Stimulated activated CD4-positive, alpha-beta T cell treated with anti-CD3 and anti-CD28 coated beads, Interleukin-4, amount 100 ng/mL, for 24 hours (primary cell): ENCODE measurements at places on chromosomes 16 and 17.

DNA sequence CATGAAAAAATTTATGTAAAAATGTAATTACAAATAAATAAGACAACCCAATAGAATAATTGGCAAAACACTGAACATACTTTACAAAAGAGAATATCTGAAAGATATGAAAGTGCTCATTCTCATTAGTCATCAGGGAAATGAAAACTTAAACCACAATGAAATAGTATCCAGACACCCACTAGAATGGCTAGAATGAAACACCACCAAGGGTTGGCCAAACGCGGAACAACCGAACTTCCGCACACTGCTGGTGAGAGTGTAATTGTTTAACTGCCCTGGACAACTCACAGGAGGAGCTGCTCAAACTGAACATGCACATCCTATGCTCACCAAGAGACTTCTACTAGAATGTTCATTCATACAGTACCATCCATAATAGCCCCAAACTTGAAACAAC lies 5.8 kb upstream of the ZDHHC7 start:
- DNase-seq = peak; percentile 17

GRCh38 chr16:12503191-12503590 lies 300.5 kb downstream of the CPPED1 start:
- DNase-seq = no peak

- no peak for DNase-seq
These were observed 51.6 kb downstream of the PRKCA start for GRCh38 chr17:66353937-66354401.

GRCh38 chr16:26019381-26020242 lies 327.9 kb downstream of the HS3ST4 start:
- no peak for DNase-seq

GRCh38 chr17:64639516-64639915 lies 22.6 kb downstream of the SMURF2 start:
- no peak for DNase-seq

DNA sequence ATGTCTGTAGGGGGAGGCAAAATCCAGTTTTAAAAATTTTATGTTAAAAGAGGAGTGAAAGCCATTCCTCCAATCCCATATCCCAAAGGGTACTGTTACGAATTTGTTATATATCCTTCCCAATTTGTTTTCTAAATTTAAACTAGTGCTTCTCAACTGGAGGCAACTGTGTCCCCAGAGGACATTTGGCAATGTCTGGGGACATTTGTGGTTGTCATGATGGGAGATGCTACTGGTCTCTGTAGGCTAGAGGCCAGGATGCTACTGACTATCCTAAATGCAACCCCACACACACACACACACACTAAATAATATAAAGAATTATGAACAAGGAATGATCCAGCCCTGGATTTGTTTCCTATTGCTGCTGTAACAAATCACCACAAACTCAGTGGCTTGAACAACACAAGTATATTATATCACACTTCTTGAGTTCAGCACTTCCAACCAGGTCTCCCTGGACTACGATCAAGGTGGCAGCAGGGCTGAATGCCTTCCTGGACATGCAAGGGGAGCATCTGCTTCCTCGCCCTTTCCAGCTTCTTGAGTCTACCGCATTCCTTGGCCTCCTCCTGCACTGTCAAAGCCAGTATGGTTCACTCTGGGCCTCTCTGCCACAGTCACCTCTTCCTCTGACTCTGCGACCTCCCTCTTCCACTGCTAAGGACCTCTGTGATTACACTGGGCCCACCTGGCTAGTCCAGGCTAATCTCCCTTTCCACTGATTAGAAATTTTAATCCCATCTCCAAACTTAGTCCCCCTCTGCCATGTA lies 30.1 kb downstream of the ARHGAP17 start:
- no peak for DNase-seq

DNA sequence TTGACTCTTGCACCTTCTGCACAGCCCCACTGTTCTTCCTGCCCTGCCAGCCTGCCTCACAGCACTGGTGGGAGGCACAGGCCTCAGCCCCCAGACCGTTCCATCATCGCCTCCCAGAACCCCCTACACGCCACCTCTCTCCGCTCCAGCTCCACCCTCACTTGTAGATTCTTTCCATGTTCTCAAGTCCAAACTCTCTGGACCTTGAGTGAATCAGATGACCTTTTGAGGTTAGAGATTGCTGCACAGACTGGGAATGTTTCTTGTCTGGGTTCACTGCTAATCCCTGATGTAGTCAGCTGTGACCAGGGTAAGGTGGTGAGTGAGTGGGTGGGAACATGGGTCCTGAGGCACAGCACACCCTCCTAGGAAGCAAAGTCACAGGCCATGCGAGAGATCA lies 272.4 kb downstream of the IRF8 start:
- no peak for DNase-seq

DNA sequence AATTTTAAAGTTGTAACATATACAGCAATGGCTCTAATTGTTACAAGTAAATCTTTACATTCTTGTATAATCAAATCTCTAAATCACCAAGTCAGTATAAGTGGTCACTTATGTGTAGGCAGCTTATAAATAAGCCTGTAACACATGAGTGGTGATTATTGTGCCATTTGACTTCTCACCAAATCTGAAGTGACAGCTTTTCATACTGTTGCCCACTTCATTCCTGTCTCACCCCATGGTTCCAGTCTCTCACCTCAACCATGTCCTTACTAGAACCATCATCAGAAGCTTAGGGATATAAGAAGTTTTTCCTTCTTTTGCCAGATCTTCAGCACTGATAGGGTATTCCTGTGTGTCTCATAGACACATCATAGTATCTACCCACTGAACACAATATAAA lies 23.5 kb downstream of the TNRC6A start:
- DNase-seq = no peak

GRCh38 chr17:40315678-40316570 lies 6.9 kb downstream of the RARA start:
- no peak for DNase-seq

DNA sequence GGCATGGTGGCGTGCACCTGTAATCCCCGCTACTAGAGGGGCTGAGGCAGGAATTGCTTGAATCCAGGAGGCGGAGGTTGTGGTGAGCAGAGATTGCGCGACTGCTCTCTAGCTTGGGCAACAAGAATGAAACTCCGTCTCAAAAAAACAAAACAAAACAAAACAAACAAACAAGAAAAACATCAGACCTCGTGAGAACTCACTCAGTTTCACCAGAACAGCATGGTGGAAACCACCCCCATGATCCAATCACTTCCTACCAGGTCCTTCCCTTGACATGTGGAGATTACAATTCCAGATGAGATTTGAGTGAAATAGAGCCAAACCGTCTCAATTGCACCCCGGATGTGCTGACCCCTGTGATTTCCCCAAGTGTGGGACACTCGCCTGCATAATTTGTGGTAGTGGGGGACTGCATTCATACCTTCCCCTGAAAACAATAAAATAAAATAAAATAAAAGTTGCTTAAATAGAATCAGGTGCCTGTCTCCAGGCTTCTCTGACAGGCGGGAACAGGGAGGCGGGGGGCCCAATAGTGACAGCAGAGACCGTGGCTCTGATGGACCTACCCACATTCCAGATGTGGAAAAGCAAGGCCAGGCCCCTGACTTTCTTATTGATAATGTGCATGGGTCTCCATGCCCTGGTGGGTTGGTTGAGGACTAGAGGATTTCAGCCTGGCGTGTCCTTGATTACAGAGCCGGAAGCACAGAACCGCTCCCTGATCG lies 13.1 kb downstream of the ZSCAN10 start:
- no peak for DNase-seq

- no peak for DNase-seq
These were observed 32.1 kb downstream of the TOM1L1 start for GRCh38 chr17:54932711-54933110.

DNA sequence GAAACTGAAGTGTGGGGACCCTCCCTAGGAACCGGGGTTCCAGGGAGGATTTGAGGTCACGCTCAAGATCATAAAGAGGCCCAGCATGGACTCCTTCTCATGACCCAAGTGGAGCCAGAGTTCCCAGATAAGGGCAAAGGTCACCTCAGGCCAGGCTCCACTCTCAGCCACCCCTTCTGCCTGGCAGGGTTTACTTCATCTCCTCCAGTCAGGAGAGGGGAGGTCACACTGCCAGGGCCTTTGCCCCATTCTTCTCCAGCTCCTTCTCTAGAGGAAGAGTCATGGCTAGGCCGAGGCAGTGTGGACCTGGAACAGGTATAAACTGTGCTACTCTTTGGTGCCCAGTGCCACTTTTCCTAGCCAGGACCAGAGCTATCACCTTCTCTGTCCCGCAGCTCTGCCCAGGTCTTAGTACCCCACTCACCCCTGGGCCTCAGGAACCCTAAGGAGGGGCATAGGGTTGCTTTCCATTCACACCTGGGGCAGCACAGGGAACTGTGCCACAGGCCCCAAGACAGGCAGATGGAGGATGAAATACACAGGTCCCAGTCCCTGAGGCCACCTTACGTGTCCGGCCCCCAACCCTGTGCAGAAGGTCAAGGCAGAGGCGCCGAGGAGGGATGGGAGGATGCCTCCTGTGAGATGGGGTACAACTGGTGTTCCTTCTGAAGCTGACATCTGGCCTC lies 879 bp upstream of the ACSF2 start:
- DNase-seq = no peak

DNA sequence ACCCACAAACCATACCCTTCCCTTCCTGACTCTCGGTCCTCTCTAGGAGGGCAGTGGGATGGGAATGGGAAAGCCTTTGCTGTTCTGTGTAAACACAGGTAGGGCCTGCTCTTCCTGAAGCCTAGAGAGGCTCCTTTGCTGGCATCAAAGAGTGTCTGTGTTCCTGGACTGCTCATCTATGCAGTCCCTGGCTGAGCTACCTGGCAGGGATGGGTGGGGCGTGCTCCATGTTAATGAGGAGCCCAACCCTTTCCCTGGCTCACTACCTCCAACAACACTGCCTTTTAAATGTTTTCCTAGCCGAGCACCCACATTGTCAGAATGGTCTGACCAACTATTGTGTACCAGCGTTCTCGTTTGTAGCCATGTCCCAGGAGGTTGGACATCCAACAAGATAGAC lies 26.6 kb upstream of the NAGLU start:
- DNase-seq = no peak

GRCh38 chr16:30937692-30938091 lies 11.2 kb upstream of the ORAI3 start:
- no peak for DNase-seq

GRCh38 chr16:76483307-76483909 lies 206.2 kb downstream of the CNTNAP4 start:
- DNase-seq = no peak

GRCh38 chr17:37292429-37293139 lies 83.2 kb upstream of the C17orf78 start:
- no peak for DNase-seq

DNA sequence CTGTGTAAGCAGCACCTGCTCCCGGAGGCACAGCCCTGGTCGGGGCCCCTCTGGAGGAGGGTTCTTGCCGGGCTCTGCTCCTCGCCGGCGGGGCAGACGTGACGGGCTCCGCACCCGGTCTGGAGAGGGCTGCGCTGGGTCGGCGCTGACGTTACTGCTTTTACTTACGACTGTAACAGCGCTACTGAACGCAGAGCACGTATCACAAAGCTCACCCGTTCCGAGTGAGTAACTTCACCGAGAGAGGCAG lies 1.3 kb upstream of the RAB40C start:
- peak; percentile 74 for DNase-seq

- no peak for DNase-seq
These were observed 15.8 kb downstream of the CLEC10A start for GRCh38 chr17:7064261-7064660.

- no peak for DNase-seq
These were observed 13.7 kb upstream of the NFATC3 start for GRCh38 chr16:68071518-68071901.

- no peak for DNase-seq
These were observed 2.1 kb downstream of the MPO start for GRCh38 chr17:58278661-58279015.
